ENCODE measurements at places on chromosomes 13 and 19.

- no peak for DNase-seq
Measured at GRCh38 chr13:67408798-67409197, 178.7 kb upstream of the PCDH9 start.

DNA sequence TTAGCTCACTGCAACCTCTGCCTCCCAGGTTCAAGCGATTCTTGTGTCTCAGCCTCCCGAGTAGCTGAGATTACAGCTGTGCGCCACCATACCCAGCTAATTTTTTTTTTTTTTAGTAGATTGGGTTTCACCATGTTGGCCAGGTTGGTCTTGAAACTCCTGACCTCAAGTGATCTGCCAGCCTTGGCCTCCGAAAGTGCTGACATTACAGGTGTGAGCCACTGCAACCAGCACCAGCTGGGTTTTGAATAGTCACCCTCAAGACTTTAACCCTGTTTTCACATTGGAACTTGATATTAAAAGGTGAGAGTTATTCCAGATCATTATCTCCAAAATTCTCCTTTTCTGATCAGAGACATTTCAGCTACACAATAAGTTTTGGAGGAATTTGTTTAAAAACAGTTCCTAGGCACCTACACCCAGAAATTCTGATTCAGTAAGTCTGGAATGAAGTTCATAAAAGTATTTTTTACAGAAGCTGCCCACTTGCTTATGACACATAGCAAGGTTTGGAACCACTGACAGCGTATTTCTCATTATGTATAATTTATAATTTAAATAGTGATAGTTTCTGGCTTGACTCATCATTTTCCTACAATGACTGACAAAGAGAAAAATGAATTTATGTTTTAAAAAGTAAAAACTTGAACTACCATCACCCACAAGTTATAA is 417.3 kb downstream of the DIAPH3 start:
- DNase-seq = no peak

GRCh38 chr19:35828692-35829301 is 16.2 kb upstream of the PRODH2 start:
- DNase-seq = peak; percentile 12

- DNase-seq = peak; percentile 28
Measured at GRCh38 chr13:99605420-99606323, 104.4 kb downstream of the TM9SF2 start.

GRCh38 chr19:49689133-49690078 is at the start of gene ADM5:
TSS of gene ADM5 (plus strand) at chr19:49689594. CDS start at chr19:49689838, 244 bp downstream.
- DNase-seq = no peak

DNA sequence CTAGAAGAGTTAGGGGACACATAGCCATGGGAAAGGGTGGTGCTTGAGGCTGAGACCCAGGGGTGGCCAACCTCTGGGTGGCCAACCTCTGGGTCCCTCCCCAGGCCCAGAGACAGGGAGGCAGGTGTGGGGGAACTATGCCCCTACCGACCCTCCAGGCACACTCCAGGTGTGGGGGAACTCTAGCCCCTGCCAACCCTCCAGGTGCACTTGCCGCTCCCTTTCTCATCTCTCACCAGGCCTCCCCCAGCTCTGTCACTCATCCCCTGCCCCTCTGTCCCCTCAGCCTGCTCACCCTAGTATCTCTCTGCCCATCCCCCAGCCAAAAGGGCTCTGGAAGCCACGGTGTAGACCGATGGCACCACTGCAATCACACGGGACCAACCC is 10.6 kb upstream of the VSTM2B start:
- no peak for DNase-seq

DNA sequence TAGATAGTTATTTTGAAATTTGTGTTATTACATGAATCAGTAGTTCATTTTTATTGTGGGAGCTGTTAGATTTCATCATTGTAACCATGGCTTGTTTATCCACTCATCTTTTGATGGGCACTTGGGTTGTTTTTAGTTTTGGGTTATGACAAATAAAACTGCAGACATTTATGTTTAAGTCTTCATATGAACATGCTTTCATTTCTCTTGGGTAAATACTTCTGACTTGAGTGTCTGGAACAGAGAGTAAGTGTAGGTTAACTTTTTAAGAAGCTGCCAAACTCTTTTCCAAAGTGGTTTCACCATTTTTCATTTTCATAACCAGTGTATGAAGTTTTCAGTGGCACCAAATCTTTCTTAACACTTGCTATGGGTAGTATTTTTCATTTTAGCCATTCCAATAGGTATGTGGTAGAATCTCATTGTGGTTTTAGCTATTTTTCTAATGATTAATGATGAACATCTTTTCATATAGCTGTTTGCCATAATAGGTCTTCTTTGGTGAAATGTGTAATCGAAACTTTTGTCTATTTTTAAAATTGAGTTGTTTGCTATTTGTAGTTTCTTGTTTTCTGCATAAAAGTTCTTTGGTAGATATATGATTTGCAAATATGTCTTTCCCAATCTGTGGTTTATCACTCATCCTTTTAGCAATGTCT is 17.9 kb downstream of the SLAIN1 start:
- DNase-seq = no peak

GRCh38 chr13:97249093-97249795 is 27.1 kb downstream of the MBNL2 start:
- DNase-seq = no peak

DNA sequence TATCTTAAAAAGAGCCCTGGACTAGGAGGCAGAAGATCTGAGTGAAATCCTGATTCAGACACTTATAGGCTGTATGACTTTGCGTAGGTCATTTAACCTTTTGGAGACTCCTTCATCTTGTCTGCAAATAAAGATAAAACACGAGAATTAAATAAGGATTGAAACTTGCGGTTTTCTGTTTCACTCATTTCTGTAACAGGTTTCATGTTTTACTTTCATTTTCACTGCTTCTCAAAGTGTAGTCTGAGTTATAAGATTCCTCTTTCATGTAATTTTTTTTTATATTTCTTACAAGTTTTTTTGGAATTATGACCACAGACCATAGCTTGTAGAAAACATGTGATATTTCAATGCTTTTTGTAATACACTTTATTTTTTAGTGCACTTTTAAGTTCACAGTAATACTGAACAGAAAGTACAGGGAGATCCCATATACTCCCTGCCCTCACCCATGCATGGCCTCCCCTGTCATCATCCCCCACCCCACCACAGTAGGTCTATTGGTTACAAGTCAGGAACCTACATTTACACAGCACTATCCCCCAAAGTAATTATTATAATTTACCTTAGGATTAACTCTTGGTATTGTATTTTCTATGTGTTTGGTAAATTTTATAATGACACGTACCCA is 174.6 kb downstream of the ITGBL1 start:
- DNase-seq = no peak

DNA sequence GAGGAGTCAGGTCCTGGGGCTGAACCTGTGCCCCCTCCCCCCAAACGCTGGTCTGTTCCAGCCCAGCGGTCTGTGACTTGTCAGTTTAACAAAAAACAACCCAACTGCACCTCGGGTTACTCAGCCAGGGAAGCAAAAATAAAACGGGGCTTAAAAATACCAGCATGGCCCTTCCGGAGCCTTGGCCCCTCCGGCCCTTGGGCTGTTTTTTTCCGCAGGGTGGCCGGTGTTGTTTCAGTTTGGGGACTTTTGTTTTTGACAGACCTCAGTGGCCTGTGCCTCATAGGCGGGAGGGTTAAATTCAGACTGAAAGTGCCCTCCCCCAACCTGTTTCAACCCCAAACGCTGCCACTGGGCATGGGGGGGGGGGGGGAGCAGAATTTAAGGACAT is 4.0 kb downstream of the TCF3 start:
- no peak for DNase-seq

DNA sequence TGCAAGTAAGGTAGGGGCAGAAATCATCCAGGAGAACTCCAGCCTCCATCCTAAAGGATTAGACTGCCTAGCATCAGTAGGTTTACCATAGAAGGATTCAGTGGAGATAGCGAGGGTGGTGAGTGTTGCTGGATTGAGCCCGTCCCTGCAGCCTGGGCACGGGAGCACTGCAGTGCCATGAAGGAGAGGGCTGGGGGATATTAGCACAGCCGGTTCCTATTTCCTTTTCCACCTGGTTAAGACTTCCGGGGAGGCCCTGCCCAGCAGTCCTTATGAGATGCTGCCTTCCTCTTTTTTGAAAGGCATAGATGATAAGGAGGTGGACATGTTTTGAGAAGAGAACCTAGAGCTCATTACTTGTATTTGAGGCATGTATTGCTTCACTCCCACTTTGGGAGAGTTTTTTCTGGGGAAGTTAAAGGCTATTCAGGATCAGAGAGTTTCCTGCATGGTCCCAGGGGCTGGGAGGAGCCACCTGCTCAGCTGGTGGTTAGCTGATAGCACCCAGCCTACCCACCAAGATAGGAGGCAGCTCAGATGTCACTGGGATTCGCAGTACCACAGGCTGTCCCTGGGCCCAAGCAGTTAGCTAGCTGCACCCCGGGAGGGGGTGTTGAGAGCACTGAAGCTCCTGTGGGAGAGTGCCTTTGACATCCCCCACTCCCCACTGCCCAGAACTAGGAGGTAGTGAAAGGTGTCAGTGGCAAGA is 17.2 kb downstream of the ACTN4 start:
- no peak for DNase-seq

- no peak for DNase-seq
Measured at GRCh38 chr19:11384778-11385129, 640 bp upstream of the EPOR start.

DNA sequence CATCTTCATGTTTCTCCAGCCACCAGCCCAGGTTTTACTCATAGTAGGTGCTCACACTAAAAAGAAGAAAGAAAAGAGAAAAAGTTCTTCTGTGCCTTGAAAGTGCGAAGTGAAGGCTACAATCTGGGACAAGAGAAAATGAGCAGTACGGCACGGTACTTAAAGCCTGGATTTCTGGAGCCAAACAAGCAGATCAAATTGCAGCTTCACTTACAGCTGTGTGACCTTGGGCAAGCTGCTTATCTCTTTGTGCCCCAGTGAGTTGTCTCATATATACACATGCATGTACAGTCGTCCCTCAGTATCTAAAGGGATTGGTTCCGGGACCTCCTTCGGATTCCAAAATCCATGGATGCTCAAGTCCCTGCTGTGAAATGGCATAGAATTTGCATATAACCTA is 41.8 kb downstream of the GSX1 start:
- no peak for DNase-seq

DNA sequence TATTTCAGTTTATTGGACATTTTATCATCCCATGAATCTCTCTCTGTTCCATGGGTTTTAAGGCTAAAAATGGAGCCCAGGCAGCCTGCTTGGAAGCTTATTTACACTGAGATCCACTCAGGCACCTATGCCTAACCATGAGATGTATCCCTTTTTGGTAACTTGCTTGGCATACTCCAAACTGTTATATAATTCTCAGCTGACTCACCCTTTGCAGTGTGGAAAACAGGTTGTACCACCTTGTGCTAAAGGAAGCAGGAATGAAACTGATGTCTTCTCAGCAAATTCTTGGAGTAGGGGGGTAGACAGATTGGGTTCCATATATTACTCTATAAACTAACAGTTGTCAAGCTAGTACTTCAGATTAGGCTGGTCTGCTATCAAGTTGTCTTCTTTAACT is 483.6 kb downstream of the KLF5 start:
- no peak for DNase-seq

DNA sequence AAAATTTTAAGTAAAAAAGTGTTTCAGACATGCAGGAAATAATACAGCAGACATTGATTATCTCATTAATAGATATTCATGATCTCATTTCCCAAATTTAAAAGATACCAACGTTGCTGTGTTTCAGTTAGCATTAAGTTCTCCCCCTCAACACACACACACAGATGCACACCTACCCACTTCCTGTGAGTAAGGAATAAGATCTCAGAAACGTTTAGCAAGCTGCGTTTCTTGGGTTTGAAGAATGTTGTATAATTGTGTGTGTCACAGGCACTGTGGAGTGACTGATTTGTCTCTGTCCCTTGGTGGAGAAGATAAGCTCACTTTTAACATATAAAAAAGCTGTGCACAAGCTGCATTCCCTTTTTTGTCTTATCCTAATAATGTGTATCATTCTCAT is 196.8 kb downstream of the PDS5B start:
- no peak for DNase-seq

DNA sequence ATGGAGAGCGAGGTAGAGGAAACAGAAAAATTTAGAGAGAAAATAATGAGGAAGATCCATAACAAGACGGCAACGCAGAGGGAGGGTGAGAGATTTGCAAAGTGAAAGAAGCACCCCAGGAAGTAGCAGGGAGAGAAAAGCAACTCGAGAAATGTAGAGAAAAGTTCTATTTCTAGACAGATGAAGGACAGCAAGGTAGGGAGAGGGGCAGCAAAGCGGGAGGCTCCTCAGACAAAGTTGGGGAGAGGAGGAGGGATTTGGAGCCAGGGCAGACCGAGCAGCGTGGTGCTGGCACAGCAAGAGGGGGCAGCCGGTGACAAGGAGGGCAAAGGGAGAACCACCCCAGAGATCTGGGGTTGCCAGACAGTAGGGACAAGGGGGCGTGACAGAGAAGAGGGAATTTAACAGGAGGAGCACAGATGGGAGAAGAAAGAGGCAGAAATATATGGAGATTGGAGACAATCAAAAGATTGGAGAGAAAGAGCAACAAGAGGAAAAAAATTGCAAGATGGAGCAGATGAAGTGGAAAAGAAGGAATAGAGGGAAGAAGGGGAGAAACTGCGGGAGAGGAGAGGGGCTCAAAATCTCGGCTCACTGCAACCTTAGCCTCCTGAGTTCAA is 989 bp downstream of the ZNF766 start:
- DNase-seq = no peak

- no peak for DNase-seq
Measured at GRCh38 chr13:109809216-109809932, 23.0 kb upstream of the IRS2 start.

DNA sequence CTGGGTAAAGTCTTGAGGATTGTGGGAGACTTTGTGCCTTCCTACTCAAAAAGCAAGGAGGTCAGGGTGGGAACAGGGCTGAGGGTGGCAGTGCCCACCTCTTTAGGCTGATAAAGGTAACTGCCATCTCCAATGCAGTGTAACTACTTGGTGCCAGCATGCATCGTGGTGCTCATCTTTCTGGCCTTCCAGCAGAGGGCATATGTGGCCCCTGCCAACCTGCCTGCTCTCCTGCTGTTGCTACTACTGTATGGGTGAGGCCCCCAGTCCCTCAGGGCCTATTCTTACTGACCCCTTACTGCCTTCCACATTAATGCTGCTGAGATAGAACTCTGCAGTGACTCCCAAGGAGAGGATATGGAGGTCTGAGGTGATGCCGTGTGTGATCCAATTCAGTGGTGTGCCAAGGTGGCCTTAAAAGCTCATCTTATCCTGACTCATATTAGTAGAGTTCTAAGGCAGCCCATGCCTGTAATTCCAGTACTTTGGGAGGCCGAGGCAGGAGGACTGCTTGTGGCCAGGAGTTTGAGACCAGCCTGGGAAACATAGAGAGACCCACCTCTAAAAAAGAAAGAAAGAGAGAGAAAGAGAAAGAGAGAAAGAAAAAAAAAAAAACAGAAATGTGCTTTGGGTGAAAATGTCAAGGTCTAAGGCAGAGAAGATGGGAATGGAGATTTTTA is 9.7 kb upstream of the ARHGAP45 start:
- DNase-seq = no peak

- DNase-seq = no peak
Measured at GRCh38 chr19:51111606-51112005, 3.4 kb upstream of the CTU1 start.
